ENCODE measurements at places on chromosomes 1 and 21. TPM values are rescaled to one million over a fixed set of nuclear protein-coding genes. Genes with fewer than 3 reads are reported as not detected.

Gene TEKT2
- total RNA-seq = not detected

Gene LCE3E
- total RNA-seq = not detected

Gene FCER1A
- not detected for total RNA-seq

Gene PLEKHN1
- total RNA-seq = 3.9 TPM

- H3K27ac ChIP-seq = no peak overlapping the region
- no peaks in the 10 kb centered on the region for H3K4me1 ChIP-seq
- no peak overlapping the region for H3K4me3 ChIP-seq
- H3K27me3 ChIP-seq = no peaks in the 10 kb centered on the region
- no peaks in the 10 kb centered on the region for H3K36me3 ChIP-seq
Observed at GRCh38 chr21:39915881-39916280, 48.6 kb downstream of the PCP4 start.

GRCh38 chr1:12121212-12122003 lies 45.4 kb upstream of the TNFRSF1B start:
- H3K4me3 ChIP-seq = no peak overlapping the region
- H3K27ac ChIP-seq = no peak overlapping the region
- no peak for DNase-seq
- H3K36me3 ChIP-seq = peaks cover 16% of the 10 kb centered on the region
- H3K4me1 ChIP-seq = peaks cover 15% of the 10 kb centered on the region
- no peaks in the 10 kb centered on the region for H3K27me3 ChIP-seq

GRCh38 chr1:208332774-208333126 lies 88.6 kb upstream of the PLXNA2 start:
- H3K36me3 ChIP-seq = no peaks in the 10 kb centered on the region
- DNase-seq = no peak
- H3K4me3 ChIP-seq = no peak overlapping the region
- no peak overlapping the region for H3K27ac ChIP-seq
- peaks cover 30% of the 10 kb centered on the region for H3K27me3 ChIP-seq

- no peaks in the 10 kb centered on the region for H3K4me1 ChIP-seq
- no peak overlapping the region for H3K27ac ChIP-seq
- DNase-seq = no peak
- H3K36me3 ChIP-seq = no peaks in the 10 kb centered on the region
- no peaks in the 10 kb centered on the region for H3K27me3 ChIP-seq
Observed at GRCh38 chr1:77378723-77379535, 97.1 kb downstream of the AK5 start.

DNA sequence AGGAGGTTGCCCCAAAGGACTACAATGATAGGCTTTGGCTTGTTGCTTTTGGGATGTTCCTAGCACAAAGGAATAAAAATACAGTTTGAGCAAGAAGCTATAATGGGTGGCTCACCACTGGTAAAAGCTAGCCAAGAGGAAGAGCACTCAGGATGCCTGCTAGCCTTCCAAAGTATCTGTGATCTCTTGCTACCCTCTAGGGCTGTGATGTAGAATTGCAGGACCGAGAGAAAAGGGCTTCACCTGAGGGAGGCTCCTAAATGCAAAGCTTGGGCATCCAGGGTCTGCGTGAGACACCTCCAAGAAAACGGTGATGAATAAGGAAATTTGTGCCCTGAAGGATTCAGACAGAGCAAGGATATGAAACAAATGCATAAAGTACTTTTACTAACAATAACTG lies 17.7 kb downstream of the IVL start:
- DNase-seq = no peak
- no peaks in the 10 kb centered on the region for H3K4me1 ChIP-seq
- H3K4me3 ChIP-seq = no peak overlapping the region
- H3K36me3 ChIP-seq = no peaks in the 10 kb centered on the region

Gene TNFRSF9
- 19.2 TPM for total RNA-seq

- H3K4me1 ChIP-seq = peaks cover 20% of the 10 kb centered on the region
- H3K4me3 ChIP-seq = peak within 1 kb of the TSS; percentile 87
- peak within 1 kb of the TSS; percentile 89 for H3K27ac ChIP-seq
- DNase-seq = peak; percentile 95
- H3K27me3 ChIP-seq = peaks cover 4% of the 10 kb centered on the region
Observed at GRCh38 chr1:95072532-95073419, at the start of gene ALG14. Gene ALG14, minus strand, starts transcription at chr1:95072951. Its CDS starts 53 bp downstream, at chr1:95072898.

GRCh38 chr1:30750731-30751291 lies 6.8 kb downstream of the LAPTM5 start:
- peaks cover 51% of the 10 kb centered on the region for H3K36me3 ChIP-seq
- H3K27me3 ChIP-seq = no peaks in the 10 kb centered on the region
- peak overlapping the region; percentile 64 for H3K4me3 ChIP-seq
- H3K27ac ChIP-seq = peak overlapping the region; percentile 96

GRCh38 chr1:89351597-89352311 lies 12.1 kb upstream of the GBP6 start:
- DNase-seq = no peak
- H3K4me3 ChIP-seq = no peak overlapping the region
- H3K27me3 ChIP-seq = no peaks in the 10 kb centered on the region
- no peak overlapping the region for H3K27ac ChIP-seq
- peaks cover 13% of the 10 kb centered on the region for H3K36me3 ChIP-seq
- peaks cover 23% of the 10 kb centered on the region for H3K4me1 ChIP-seq

Gene OR2L2
- total RNA-seq = not detected

Gene WASF2
- total RNA-seq = 117 TPM

DNA sequence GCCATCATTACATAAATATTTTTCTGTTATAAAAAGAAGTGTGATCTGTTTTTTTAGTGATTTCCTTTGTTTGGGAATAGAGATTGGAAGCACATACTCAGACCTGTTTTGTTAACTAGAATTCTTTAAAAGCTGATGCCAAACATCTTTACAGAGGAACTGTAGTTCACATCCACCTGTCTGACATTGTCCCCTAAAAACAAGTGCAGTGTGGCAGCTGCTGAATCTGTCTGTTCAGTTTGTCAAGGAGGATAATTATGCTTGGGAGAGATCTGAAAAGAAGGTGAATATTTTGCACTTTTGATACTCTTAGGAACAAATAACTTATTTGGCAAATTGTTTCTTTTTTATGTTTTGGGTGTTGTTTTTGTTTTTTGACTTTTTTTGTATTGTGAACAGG lies 13.6 kb downstream of the AGMAT start:
- no peaks in the 10 kb centered on the region for H3K4me1 ChIP-seq
- DNase-seq = no peak
- H3K4me3 ChIP-seq = no peak overlapping the region
- peaks cover 13% of the 10 kb centered on the region for H3K36me3 ChIP-seq

Gene C4BPA
- total RNA-seq = not detected
